Upper lobe of left lung (tissue), 6 donors: ENCODE measurements at places on chromosomes 12 and 14. TPM values are rescaled to one million over a fixed set of nuclear protein-coding genes. Genes with fewer than 3 reads are reported as not detected.

GRCh38 chr12:110705309-110705708 is 16.4 kb upstream of the HVCN1 start:
- H3K27me3 ChIP-seq, result no peaks in the 10 kb centered on the region
- H3K4me1 ChIP-seq, result no peaks in the 10 kb centered on the region
- H3K4me3 ChIP-seq, result no peak overlapping the region
- DNase-seq, result no peak
- no peaks in the 10 kb centered on the region for H3K36me3 ChIP-seq

DNA sequence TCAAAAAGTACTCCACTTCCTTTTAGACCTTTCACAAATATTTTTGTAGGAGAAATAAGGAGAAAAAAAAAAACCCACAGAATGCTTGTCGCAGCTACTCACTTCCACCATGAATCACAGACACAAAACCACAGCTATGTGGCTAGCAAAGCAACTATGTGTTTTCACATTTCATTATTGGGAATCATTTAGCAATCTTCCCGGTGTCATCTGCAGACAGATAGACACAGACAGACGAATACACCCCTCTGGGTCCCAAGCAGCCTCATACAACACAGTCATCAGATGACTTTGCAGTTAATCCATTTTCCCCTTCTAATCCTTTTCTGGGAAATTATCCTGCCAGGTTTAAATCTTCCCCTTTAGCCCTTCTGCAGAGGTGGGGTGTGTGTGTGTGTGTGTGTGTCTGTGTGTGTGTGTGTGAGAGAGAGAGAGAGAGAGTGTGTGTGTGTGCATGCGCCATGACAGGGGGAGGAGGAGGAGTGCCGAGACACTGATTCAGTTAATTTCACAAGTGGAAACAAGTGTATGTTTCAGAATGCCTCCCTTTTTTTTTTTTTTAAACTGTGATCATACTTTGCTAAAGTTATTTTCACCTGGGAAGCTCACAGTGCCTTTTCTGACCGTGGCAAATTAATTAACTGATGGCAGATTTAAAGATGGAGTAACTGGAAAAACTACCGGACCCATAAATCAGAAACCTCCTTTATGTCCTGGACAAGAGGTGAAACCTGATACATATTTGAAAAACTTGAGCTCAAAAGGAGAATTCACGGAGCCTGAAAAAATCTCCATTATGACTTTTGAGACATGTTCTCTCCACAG is 39.9 kb downstream of the LTBP2 start:
- no peak overlapping the region for H3K4me3 ChIP-seq
- H3K36me3 ChIP-seq, result no peaks in the 10 kb centered on the region

The TECPR2 gene
- 71.2 TPM for total RNA-seq

- no peak overlapping the region for H3K27ac ChIP-seq
- H3K36me3 ChIP-seq, result no peaks in the 10 kb centered on the region
- H3K4me3 ChIP-seq, result no peak overlapping the region
- DNase-seq, result no peak
These were observed 24.5 kb upstream of the KIF21A start for GRCh38 chr12:39467432-39467870.

DNA sequence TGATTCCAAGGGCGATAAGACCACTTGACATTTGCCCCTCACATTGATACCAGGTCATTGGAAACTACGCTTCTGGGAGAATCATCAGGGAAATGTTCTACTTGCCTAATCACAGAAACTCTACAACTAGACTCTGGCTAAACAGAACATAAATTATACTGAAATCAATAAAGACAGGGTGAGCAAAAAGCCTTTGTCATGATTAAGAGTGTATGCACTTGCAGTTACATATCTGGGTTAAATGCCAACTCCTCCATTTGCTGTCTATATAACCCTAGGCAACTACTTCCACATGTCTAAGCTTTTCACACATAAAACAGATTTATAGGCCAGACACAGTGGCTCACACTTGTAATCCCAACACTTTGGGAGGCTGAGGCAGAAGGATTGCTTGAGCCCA is 125.7 kb downstream of the PHLDA1 start:
- H3K27ac ChIP-seq, result no peak overlapping the region
- H3K4me3 ChIP-seq, result no peak overlapping the region
- H3K27me3 ChIP-seq, result no peaks in the 10 kb centered on the region
- no peaks in the 10 kb centered on the region for H3K36me3 ChIP-seq
- DNase-seq, result no peak
- no peaks in the 10 kb centered on the region for H3K4me1 ChIP-seq

The SERPINA5 gene
- total RNA-seq, result not detected

The SLC2A3 gene
- 54.2 TPM for total RNA-seq

The FGF23 gene
- not detected for total RNA-seq

DNA sequence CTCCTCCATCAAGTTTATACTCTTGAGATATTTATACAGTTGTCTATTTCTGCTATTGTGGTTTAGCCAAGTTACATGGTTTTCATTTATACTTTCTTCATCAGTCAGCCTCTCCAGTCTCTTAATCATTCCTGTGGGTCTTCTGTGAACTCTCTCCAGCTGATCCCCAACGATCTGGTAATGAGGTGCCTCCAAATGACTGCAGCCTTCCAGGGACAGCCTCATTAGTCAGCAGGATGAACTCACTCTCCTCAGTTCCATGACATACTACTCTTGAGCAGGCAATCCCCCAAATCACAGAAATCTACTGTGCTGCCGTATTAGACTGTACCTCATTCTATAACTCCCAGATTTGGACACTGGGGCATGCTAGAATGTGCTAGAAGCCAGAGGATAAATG is 15.3 kb downstream of the AREL1 start:
- H3K36me3 ChIP-seq, result no peaks in the 10 kb centered on the region
- peaks cover 22% of the 10 kb centered on the region for H3K4me1 ChIP-seq
- H3K27me3 ChIP-seq, result no peaks in the 10 kb centered on the region
- no peak overlapping the region for H3K4me3 ChIP-seq

The CISTR gene
- not detected for total RNA-seq

The SPIC gene
- not detected for total RNA-seq

The IFNG-AS1 gene
- not detected for total RNA-seq

DNA sequence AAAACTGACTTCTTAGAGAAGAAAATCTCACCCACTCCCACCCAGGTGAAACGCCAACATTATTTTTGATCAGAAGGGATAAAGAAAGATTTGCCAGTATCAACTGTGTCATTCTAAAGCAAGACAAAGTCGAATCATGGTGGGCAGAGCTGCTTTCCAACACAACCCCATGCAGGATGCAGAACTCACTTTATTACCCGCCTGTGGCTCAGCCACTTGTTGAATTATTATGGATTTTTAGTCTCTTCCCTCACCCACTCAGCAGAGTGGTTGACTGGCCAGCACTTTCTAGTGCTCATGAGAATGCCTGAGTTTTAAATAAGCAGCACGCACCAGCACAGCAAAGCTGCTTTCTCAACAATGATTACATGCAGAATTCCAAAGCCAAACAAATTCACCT is 32.1 kb downstream of the CRACR2A start:
- no peak for DNase-seq
- H3K27me3 ChIP-seq, result no peaks in the 10 kb centered on the region
- H3K4me1 ChIP-seq, result peaks cover 4% of the 10 kb centered on the region
- H3K4me3 ChIP-seq, result no peak overlapping the region
- no peaks in the 10 kb centered on the region for H3K36me3 ChIP-seq

GRCh38 chr12:133057446-133057845 is 20.1 kb downstream of the ZNF84 start:
- no peak overlapping the region for H3K27ac ChIP-seq
- peaks cover 45% of the 10 kb centered on the region for H3K36me3 ChIP-seq
- H3K27me3 ChIP-seq, result no peaks in the 10 kb centered on the region

The RTL1 gene
- not detected for total RNA-seq

The TWF1 gene
- 67.9 TPM for total RNA-seq

- no peak for DNase-seq
- no peaks in the 10 kb centered on the region for H3K36me3 ChIP-seq
- H3K4me1 ChIP-seq, result peaks cover 10% of the 10 kb centered on the region
- no peaks in the 10 kb centered on the region for H3K27me3 ChIP-seq
- no peak overlapping the region for H3K4me3 ChIP-seq
These were observed 98.0 kb upstream of the RTL1 start for GRCh38 chr14:101001311-101002069.
